ENCODE measurements at places on chromosomes 7 and 10.

GRCh38 chr7:147999962-148000361, 590.6 kb upstream of the C7orf33 start:
- no peak for DNase-seq

DNA sequence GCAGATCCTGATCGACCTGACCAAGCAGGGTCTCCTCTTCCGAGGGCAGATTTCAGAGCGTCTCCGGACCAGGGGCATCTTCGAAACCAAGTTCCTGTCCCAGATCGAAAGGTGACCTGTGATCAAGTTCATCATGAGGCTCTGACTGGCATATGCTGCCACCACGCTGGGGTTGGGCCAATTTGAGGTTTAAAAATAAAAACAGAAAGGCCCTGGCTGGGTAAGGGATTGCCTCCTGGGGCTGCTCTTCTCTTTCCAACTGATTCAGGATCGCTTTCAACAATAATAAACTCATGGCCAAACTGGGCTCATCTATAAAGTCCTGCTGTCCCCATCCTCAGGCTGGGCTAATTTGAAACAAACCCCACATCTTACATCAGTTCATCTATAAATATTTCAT, 17.1 kb upstream of the HK1 start:
- no peak for DNase-seq

GRCh38 chr7:7354674-7355073, 172.3 kb downstream of the C1GALT1 start:
- DNase-seq: no peak

DNA sequence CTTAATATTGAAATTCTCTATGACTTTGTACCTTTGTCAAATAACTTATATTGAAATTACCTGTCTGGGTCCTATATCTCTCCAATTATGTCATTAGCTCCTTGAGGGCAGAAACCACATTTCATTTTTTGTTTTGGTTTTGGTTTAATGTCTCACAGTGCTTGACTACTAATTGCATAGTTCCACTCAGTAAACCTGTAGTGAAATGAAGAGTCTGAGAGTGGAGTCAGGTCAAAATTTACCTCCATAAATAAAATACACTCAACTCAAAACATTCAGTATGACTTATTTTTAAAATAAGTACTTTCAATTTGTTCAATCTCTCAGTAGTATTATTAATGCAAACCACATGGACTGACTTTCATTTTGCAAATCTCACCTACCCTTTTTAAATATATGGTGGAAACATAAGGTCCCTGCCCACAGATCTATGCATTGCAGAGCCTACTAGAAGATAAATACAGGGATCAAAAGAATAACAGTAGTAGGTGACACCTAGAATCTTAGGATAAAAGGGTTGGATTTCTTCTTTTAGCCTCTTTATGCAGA, 32.5 kb downstream of the PDE1C start:
- no peak for DNase-seq

GRCh38 chr10:102914781-102915180, 3.3 kb upstream of the CNNM2 start:
- DNase-seq: no peak

GRCh38 chr10:32315424-32315823, 31.5 kb downstream of the EPC1 start:
- no peak for DNase-seq

- DNase-seq: no peak
Measured at GRCh38 chr7:38448054-38448453, 174.6 kb upstream of the TARP start.

DNA sequence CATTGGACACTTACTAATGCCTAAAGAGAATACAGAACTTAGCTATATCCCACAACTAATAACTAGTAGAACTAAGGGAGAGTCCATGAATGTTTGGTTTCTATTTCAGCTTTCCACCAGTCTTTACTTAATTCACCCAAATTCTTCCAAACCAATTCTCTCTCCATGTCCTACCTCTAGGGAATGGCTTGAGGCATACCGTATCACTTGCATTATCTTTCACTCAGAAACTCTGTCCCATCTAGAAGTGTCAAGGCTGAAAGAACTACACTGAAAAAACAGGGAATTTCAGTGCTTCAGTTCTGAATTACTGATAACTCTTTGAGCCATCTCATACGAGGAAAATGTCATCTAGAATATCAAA, 758 bp downstream of the TMEM168 start:
- DNase-seq: no peak

DNA sequence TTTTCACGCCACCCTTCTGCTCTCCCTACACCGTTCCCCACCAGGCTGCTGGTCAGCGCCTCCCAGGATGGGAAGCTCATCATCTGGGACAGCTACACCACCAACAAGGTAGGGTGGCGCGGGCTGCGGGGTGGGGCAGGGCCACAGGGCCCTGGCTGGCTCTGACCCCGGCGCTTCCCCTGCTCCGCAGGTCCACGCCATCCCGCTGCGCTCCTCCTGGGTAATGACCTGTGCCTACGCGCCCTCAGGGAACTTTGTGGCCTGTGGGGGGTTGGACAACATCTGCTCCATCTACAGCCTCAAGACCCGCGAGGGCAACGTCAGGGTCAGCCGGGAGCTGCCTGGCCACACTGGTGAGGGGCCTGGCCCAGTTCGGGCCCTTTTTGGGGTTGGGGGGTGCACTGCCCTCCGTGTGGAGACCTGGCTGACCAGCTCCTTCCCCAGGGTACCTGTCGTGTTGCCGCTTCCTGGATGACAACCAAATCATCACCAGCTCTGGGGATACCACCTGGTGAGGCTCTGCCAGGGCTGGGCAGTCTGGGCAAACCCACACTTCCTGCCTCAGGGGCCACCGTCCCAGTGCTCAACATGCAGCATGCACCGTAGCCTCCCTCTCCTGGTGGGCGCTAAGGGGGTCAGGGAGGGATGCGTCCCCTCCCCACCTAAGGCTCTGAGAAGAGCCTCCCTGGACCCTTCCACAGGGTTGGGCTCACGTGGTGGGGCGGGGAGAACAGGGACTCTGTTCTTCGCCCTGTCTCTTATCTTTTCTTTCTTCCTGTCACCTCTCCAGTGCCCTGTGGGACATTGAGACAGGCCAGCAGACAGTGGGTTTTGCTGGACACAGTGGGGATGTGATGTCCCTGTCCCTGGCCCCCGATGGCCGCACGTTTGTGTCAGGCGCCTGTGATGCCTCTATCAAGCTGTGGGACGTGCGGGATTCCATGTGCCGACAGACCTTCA, 4.0 kb downstream of the GNB2 start:
- DNase-seq: no peak

DNA sequence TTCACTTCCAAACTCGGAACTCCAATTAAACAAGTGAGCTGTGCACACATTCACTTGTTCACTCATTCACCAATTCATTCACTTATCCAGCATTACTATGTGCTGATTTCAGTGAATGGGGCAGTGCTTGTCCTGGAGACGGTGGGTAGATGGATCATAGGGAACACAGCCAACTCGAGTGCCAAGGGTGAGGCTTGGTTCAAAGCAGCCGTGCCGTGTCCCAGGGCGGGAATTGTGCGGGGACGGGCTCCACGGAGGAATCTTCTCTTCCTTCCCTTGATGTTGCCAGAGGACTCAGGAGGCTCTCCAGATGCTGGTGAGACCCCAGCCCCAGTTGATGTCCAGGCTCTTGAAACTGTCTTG, 2.9 kb downstream of the SH2D4B start:
- DNase-seq: no peak

GRCh38 chr7:101333912-101334311, 12.3 kb upstream of the IFT22 start:
- no peak for DNase-seq

DNA sequence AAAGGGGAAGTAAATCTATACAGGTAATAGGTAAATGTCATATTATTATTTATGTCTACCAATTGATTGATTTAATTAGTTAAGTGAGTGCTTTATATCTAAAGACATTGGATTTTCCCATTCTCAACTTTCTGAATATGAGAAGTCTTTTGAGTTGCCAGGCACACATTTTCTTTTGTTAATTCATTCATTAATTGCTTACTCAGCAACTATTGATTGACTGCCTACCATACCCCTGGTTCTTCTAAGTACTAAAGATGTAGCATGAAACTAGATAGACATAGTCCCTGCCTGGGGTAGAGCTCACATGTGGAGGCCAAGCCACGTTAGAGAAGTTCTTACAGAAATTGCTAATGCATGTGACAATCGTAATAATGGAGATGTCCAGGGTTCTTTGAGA, 253.1 kb upstream of the LYZL1 start:
- DNase-seq: no peak

GRCh38 chr10:132606536-132607316, 69.1 kb downstream of the INPP5A start:
- DNase-seq: no peak

DNA sequence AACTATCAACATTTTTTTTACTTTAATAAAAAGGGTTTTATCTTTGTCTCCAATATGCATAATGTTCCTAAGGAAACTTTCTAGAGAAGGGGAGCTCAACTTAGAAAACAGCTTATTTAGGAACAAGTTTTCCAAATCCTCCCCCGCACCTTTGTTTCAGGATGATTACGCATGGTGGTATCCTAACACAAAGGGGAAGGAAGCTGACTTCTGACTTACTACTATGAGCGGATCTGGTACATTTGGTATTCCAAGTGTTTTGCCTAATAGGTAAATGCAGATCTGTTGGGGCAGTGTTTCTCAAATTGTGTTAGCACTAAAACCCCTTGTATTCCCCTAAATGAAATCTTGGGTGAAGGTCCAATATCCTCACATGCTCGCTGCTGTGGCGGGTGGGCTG, 229.3 kb upstream of the KLF14 start:
- no peak for DNase-seq

DNA sequence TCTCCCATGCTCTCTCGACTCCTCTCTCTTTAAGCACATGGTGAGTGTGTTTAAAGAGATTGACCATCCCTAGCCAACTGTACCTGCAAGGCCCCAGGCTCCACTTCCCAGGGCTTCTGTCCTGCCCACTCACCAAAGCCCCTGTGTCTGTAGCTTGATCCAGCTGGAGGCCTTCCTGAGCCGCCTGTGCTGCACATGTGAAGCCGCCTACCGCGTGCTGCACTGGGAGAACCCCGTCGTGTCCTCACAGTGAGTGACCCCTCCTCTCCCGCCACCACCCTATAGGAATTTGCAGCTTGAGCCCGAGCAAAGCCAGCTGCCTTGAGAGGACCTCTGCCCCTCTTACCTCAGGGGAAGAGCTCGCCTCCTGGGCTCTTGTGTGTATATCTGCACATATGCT, 11.2 kb downstream of the ZFYVE27 start:
- DNase-seq: no peak

DNA sequence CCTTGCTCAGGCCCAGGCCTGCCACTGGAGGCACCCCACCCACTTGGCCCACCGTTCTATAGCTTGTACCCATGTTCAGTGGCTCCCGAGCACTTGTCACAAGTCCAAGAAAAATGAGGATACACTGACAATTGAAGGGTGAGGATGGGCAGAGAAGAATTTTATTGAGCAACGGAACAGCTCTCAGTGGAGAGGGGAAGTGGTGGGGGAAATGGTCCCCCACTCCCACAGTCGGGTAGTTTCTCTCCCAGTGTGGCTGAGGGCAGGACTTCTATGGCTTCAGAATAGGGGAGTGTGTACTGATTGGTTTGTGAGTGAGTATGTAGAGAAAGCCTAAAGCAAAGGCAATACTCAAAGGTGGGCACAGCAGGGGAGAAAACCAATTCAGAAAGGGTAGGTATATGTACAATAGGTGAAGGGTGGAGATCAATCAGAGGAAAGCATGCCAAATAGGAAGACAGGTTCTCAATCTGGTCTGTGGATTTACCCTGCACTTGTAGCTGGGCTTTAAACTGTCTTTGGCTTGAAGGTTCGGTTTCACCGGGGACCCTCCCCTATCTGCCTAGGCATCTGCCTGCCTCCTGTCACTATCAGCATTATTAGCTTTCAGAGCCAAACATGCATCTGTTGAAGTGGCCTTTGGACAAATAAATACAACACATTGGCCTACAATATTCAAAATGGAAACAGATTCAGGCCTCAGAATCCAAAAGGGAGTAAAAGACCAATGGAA, 8.9 kb upstream of the TSPAN13 start:
- DNase-seq: no peak

- DNase-seq: no peak
Measured at GRCh38 chr7:85184599-85185423, 2.0 kb downstream of the SEMA3D start.

DNA sequence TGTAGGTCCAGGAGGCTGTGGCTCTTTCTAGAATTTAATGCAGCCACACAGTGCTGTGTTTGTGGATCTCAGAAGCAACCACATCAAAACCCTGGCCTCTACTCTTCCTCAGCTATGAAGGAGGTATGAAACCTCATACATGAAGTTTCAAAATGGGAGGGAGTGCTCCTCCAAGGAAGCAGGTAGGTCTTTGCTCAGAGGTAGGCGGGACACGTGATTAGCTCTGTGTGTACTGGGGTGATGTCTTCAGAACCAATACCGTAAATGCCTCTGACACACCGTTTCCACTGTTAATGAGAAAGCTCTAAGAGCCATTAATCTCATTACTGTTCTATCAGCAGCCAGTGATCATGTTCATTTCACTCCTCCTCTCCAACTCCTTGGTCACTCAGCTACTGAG, 126.1 kb downstream of the PLXNA4 start:
- DNase-seq: no peak

DNA sequence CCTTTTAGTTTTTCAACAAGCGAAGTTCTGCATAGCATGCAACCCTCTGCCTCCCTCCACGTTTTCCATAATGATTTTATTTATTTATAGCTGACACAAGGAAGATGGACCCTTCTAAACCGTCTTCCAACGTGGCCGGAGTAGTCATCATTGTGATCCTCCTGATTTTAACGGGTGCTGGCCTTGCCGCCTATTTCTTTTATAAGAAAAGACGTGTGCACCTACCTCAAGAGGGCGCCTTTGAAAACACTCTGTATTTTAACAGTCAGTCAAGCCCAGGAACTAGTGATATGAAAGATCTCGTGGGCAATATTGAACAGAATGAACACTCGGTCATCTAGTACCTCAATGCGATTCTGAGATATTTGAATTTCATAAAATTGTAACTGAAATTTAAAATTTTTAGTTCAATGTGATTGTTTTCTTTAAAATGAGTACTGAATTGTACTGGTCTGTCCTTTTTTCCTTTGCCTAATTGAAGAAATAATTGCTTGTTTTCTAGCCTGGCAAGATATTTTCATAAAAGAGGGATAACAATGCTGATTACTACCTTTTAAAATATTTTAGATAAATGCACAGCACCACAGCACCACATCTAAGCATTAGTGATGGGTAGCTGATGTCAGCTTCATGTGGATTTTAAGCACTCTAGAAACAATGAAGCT, 41.5 kb upstream of the SLC39A12 start:
- DNase-seq: no peak

DNA sequence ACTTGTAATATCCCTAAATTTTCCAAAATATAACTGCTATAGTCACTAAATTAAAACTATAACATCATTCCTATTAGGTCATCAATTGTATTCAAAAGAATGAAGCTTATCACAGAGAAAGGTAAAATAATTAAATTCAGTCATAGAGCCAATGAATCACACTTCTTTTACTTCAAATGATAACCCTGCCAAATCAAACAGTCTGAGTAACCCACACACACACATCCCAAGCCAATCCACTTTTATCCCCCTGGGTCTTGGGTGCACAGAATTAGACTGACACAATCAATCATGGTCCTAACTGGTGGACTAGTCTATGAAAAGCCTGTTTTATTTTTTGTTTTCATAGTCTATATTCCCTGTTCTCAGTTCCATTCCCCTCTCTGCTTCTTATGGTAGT, 25.6 kb downstream of the CTNNA3 start:
- no peak for DNase-seq

Measured in GM12864 (cell line).